ENCODE measurements at places on chromosomes 7 and 10.
A peak's percentile ranks its signal among the peaks of the same experiment; 100 is the strongest.

DNA sequence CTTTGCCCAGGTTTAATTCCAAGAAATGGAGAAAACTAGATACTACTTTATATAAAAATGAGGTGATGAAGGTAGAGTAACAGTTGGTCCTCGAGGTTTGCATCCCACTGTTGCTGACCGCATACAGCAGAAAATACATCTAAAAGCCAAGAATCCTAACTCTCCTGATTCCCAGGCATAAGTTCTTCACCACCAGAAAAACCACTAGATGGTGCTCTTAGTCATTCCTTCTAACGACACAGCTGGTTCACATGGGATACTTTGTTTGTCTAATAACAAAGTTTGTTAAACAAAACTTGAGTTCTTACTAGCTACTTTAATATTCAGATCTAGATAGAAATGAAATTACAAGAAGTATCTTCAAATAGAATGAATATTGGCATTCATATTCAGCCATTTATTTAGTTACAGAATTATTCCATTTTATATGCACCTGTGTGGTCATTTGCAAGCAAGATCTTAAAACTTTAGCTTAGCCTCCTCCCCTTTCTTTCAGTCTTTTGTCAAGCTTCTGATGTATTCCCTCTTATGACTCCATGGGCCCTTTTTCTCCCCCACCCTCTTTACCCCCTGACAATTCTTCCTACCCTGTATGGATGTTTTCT is 54.1 kb upstream of the CYP26C1 start:
- DNase-seq = peak; percentile 8

GRCh38 chr7:100613412-100614175 is 1.3 kb downstream of the MOSPD3 start:
- no peak for DNase-seq

GRCh38 chr10:24340883-24341282 is 131.9 kb downstream of the KIAA1217 start:
- no peak for DNase-seq

DNA sequence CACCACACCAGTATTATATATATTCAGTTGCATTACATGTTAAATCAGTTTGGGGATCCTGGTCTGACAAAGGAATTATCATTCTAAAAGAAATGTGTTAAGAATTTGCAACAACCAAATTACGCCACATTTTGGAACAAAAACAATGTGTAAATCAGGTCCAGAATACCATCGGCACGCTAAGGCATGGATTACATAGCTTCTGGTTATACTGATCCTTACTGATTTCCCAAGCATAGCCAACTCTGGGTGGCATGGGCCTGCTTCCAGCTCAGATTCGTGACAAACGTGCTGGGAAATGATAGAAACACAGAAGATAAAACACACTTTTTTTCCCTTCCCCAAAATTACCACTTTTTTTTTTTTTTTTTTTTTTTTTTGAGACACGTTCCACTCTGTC is 660.0 kb downstream of the SORCS1 start:
- no peak for DNase-seq

DNA sequence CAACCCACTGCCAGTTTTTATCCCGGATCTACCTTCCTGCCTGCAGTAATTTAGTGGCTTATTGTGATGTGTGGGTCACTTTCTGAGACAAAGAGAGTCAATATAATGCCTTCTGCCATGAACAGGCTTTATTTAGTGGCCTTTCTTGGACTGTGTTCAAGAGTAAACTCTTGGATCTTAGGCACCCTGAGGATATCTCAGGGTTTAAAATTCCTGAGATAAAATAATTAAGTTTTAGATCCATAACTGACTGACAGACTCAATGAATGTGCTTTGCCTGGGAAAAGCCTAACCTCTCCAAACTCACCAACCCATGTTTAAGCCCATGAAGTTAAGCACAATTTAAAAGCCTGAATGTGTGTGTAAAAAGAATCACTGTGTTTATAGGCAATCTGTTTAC is 564.3 kb downstream of the LRMDA start:
- no peak for DNase-seq

GRCh38 chr10:7471720-7472367 is 61.0 kb upstream of the SFMBT2 start:
- peak; percentile 14 for DNase-seq

GRCh38 chr7:6360841-6361240 is 86.9 kb downstream of the DAGLB start:
- no peak for DNase-seq

DNA sequence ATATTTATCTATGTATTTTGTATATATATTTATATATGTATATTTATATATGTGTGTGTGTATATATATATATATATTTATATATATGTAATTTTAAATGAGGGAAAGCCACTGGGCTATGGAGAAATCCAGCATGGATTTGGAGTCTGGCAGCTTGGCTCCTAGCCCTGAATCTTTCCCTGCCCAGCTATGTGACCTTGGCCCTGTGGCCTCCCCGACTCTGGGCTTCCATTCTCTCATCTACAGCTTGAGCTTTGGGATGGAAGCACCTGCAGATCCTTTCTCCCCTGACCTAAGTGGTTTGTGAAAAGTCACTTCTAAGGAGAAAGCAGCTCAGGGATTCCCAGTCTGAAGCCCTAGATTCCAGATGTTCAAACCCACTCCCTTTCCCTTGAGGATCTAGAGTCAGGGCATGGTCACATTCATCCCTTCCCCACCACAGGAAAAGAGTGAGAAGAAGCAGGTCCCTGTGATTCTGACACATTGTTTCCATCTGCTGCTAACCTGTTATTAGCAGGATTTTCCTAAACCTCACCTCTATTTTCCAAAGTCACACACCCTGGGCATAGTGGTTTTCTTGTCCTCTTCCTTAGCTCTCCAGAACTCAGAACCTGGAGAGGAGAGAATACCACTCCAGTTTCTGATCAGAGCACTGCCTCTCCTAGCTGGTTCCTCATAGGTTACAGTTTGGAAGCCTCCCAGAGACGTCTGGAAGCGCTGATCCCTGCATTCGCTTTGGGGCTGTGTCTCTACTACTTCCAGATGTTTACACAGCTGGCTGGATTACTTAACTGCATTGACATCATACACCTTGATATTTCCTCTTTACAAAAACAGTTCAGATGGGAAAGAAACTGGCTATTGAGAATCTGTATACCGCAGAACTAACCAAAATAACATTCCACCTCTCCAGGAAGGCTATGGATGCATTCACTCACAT is 327.5 kb upstream of the ZMIZ1 start:
- no peak for DNase-seq

- DNase-seq = no peak
These were observed 377.2 kb upstream of the VWC2 start for GRCh38 chr7:49396229-49396628.

DNA sequence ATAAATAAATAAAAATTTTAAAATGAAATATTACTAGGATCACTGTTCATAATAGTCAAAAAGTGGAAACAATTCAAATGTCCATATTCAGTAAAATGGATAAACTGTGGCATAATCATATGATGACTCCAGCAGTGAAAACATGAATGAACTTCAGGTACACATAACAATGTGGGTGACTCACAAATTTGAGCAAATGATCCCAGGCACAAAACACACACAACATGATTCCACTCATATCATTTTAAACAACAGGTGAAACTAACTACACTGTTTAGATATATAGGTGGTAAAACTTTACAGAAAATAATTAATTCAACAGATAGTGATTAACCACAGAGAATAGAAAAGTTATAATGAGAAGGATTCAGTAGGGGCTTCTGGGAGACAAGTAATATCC is 14.7 kb upstream of the SAMD8 start:
- no peak for DNase-seq

DNA sequence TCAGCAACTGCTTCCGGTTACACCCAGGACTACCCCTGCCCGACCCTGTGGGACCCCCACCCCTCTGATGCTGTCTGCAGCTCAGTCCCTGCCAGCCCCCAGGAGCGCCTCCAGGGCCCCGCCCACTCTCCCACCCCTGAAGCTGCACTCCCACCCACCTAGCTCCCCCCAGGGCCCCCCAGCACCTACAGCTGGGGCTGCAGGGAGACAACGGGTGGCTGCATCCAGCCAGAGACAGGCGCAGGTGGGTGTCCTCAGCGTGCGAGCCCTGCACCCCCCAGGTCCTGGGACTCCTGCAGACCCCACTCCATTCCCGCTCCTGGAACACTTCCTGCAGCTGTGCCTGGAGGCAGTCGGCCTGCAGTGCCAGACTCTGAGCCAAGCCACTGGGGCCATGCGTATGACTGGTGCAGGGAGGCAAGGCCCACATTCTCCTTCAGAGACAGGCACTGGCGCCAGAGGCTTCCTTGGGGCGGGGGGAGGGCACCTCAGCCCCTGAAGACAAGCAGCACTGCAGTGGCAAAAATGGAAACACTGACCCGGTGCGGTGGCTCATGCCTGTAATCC is 6.1 kb downstream of the CYP2W1 start:
- DNase-seq = no peak

DNA sequence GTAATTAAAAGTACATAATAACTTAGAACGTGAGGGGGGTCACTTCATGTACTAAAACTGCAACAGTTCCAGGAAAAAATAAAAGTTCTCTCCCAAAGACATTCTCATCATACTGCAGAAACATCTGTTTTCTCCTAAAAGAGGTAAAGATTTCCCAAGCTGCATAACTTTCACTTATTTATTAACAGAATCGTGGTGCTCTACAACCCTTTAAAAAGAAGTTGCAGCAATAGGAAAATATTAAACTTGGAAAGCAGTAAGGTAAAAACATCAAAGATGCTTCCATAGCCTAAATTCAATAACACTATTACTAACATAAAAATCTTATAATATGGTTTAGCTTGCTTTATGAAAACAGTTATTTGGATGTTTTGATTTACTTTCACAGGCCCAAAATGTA is 23.3 kb downstream of the ZFAND4 start:
- DNase-seq = no peak

DNA sequence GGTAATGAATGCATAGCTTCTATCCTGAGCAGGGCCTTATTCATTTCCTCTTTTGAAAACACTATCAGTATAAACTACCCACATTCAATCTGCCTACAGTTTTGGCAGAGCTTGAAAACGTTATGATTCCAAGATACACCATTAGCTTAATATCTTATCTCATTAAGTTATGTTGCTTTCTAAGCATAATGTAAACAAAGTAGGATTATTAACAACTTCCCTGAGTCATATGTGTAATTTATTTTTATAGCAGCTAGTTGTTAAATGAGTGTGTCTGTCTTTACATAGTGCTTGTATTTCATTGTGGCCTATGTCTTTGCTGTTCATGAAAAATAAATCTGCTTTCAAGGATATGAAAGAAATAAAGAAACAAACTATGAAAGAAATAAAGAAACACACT is 106.2 kb upstream of the DLX6 start:
- DNase-seq = no peak

GRCh38 chr7:17444151-17444550 is 145.7 kb downstream of the AHR start:
- no peak for DNase-seq

GRCh38 chr10:33635967-33636515 is 301.6 kb upstream of the NRP1 start:
- no peak for DNase-seq

GRCh38 chr7:113083132-113083815 is 3.4 kb downstream of the GPR85 start:
- no peak for DNase-seq

DNA sequence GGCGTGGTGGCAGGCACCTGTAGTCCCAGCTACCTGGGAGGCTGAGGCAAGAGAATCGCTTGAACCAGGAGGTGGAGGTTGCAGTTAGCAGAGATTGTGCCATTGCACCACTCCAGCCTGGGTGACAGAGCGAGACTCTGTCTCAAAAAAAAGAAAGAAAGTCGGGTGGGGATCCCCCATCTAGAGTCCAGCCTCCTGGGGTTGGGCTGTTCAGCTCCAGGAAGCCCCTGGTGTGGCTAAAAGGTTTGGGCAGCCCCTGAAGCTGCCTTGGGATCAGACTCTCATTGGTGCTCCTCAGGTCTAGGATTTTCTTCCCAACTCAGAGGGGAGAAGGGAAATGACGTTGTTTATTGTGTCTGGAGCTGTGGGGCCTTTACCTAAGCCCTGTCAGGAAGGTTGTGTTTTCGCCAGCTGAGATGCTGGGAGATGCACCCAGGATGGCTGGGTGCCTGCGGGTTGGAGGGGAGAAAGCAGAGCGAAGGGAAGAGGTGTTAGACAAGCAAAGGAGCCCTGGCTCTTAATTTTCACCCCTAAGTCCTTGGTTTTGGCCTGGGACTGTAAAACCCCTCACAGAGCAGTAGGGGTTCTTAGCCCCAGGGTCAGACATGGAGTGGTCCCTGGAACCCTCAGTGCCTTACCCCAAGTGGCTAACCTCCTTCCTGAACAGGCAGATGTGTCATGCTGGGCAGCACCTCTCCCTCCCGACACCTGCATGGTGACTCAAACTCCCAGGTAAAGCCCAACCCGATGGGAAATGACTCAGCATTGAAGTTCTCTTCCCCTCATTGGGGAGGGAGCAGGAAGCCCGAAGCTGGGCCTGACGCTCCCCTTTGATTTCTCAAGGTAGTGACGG is 21.1 kb downstream of the PLAU start:
- peak; percentile 58 for DNase-seq

DNA sequence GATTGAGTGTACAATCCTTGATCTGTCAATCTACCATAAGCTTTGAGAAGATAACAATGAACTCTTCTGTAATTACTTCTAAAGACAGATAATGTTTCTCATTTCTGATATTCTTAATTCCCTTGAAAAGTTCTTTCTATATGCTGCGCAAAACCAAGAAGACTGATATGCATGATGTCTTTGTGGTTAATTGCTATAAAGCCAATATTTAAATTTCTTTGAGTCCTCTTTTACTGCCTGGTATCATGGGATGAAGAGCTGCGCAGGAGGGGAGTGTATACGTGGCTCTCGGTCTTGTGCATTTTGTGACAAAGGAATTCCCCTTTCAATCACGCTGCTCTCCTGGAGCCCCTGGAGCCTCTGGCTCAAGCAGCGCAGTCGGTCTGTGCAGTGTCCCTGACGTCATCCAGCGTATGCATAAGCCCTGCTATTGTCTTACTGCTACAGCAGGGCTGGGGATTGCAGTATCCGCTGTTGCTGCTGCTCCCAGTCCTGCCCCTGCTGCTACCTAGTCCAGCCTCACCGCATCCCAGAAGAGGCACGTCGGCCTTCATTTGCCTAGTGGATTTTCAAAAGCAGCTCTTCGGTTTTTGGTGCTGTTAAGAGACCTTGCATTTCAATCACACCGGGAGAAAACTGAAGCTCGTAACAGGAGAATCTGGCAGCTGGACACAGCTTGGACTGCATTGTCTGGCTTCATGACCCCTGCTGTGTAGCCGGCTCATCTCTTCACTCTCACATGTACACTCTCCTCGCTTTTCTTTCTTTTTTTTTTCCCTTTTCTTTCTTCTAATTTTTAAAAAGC is 66.7 kb downstream of the ST7 start:
- DNase-seq = no peak

GRCh38 chr7:25656581-25657026 is 428.3 kb upstream of the NPVF start:
- DNase-seq = no peak

DNA sequence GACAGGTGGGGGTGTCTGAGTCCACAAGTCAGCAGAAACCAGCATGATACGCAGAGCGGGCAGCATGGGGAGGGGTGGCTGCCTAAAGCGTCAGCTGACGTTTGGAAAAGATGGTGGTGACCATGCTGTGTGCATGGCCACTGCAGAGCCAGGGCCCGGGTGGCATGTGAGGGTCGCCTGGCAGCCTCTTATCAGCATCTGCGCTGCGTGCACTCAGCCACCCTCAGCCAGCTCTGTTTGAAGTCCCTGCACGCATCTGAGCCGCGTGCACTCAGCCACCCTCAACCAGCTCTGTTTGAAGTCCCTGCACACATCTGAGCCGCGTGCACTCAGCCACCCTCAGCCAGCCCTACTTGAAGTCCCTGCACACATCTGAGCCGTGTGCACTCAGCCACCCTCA is 61.5 kb downstream of the WDR37 start:
- DNase-seq = no peak
